Suppressor macrophage (primary cell): ENCODE measurements at places on chromosomes 2 and 18.
A peak's percentile ranks its signal among the peaks of the same experiment; 100 is the strongest.

GRCh38 chr18:8863427-8863826, 158.1 kb downstream of the MTCL1 start:
- no peak for DNase-seq

GRCh38 chr2:119826370-119826961, 66.7 kb downstream of the PTPN4 start:
- peak; percentile 37 for DNase-seq

DNA sequence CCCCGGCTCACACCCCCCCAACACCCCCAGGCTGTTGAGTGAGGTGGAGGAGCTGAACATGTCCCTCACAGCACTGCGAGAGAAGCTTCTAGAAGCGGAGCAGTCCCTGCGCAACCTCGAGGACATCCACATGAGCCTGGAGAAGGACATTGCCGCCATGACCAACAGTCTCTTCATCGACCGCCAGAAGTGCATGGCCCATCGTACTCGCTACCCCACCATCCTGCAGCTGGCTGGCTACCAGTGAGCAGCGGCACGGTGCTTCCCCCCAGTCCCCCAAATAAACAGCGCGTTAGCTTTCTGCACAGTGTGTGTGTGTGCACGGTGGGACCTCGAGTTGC, 5.3 kb downstream of the TEKT4 start:
- DNase-seq: no peak

DNA sequence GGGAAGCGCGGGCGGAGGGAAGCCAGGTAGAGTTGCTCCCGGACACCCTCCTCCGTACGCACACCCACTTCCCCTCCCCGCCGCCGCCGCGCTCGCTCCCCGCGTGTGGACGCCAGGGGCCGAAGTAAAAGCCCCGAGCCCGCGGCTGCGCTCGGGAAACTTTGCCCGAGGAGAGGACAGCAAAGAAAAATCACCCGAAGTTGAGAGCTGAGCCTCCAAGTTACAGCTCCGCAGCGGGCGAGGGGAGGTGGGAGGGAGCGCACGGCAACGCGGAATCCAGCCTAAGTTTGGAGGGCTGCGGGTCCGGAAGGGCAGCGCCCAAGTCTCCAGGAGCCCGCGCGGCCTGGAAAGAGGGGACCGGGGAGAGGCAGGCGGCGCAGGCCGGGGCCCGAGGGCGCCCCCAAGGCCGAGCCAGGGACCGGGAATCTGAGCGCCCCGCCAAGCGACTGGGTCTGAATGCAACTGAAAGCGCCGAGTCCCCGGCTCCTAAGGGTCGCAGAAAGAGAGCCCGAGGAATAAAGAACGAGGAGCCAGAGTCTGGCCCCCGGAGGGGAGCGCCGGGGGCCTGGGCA, 706 bp upstream of the BCL11A start:
- DNase-seq: peak; percentile 66

DNA sequence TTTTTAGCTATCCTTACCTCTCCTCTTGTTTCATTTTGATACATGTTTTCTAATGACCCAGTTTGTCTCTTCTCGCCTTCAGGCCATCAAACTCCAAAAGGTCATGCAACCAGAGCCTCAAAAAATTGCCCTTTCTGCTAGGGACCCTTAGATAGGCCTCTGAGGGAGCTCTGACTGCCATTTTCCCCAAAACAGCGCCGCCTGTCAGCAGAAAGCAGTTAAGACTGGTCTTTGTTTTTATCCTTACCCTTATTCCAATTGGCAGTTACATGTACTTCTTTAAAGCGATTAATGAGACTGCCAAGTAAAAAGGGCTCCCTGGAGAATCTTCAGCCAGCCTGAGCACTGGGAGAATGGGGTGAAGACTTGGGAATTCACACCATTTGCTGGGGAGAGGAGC, 55.1 kb upstream of the RIT2 start:
- DNase-seq: no peak

- no peak for DNase-seq
Measured at GRCh38 chr2:227451655-227451992, 20.3 kb upstream of the AGFG1 start.

GRCh38 chr2:146985753-146986152, 859.1 kb upstream of the ACVR2A start:
- DNase-seq: no peak

DNA sequence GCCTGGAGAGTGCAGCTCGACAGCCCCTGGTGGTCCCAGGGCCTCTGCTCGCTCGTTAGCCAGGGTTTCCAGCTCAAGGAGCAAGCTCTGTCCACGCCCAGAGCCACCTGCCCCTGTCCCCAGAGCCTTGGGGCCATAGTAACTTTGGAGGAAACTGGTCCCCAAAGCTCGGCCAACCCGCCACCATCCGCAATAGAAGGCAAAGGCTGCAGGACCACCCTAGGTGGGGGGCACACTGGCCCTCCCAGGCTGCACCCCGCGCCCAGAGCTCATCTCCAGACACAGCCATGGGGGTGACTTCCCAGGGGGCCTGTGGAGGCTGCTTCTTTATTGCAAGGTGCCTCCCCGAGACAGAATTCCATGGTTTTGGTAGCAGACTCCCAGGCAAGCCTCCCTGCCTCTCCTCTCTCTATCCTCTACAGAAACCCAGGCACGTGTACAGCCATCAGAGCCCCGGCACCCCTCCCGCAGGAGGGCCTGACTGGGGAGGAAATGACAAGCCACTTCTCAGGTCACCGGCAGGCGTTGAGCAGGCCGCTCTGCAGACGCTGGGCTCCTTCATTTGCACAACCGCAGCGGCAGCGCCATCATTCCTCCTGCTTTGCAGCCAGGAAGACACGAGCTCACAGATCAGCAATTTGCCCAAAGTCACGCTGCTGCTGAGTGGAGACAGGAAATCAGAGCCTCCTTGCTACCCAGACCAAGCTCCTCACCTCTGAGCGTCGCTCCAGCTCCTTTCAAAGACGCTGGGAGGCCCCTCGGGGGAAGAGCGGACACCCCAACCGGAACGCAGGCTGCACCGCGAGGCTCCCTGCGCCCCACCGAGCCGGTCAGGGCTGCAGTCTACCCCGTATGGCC, 80.2 kb downstream of the NDUFA10 start:
- DNase-seq: peak; percentile 75

DNA sequence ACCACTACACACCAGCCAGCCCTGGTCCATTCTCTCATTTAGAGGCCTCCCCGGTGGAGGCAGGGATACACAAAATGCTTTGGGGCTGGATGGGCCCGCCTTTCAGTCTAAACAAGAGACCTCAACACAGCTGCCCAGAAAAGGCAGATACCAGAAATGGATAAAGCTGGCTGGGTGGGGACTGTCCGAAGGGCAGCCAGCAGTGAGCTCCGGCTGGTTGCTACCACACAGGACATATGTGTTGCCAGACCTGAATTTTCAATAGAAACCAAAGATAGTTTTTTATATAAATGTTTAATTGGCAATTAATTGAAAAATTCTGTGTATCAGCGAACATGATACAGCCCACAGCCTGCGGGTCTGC, 1.4 kb downstream of the GPBAR1 start:
- no peak for DNase-seq

DNA sequence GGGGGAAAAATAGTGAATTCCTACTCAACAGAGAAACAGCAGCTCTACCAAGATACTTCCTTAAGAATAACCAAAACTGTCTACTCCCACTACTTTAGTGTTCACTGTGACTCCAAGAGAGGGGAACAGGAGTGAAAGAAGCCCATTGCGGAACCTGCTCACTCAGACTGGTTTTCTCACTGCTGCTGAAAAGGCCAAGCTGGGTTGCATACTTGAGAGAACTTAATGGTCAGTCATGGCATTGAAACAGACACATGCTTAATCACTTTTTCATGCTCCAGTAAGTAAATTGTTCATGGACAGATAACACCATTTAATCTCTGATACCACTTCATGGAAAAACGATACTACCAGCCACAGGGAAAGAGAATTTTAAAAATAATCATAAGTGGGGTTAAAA, 35.7 kb upstream of the SLC8A1 start:
- DNase-seq: peak; percentile 84
